ENCODE measurements at places on chromosomes 16 and 17.

GRCh38 chr16:86343027-86343795 lies 167.1 kb upstream of the FOXF1 start:
- DNase-seq = no peak

GRCh38 chr17:29825604-29826003 lies 104.4 kb downstream of the SSH2 start:
- no peak for DNase-seq

DNA sequence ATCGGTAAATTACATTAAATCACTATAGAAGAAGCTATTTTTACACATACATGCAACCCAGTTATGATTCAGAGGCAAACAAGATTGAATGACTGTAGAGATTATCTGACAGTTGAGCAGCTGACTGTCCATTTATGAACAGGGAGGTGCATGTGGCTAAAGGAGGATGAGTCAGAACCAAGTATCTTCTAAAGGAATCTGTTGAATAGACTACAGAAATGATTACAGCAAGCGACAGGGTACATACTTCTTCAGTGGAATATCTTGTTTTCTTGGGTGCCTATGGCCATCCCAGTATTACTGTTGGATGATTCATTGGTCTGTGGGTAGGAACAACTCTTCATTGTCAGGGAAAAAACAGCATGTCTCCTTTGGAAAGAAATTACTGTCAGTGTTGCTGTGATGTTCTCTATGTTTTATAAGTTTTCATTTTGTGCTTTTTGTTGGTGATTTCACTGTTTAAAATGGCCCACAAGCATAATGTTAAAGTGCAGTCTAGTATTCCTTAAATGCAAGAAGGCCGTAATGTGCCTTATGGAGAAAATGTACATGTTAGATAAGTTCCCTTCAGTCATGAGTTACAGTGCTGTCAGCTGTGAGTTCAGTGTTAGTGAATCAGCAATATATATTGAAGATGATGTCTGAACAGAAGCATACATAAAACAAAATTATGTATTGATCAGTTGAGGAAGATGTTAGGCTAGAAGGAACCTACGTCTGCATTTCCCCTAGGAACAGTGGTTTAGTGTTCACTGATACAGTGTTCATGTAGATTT lies 27.0 kb downstream of the CBFB start:
- DNase-seq = no peak

DNA sequence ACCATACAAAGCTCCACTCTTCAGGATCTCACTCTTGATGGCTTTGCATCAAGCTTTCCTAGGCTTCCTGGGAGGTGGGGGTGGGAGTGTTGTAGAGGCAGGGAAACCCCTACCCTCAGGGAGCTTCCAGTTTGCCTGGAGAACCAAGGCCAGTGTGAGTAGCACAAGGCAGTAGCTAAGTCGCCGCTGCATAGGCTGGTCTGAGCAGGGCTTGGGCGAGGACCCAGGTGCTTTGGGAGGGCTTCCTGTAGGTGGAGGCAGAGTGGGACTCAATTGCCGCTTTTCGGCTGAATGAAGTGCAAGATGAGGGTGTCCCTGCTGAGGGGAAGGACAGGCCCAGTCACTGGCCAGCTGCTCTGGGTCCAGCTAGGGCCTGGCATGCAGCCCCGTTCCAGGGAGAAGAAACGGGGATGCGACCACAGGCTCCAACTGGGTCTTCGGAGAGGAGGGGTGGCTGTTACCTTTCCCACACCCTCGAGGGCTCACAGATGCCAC lies 3.9 kb downstream of the CD79B start:
- DNase-seq = no peak

DNA sequence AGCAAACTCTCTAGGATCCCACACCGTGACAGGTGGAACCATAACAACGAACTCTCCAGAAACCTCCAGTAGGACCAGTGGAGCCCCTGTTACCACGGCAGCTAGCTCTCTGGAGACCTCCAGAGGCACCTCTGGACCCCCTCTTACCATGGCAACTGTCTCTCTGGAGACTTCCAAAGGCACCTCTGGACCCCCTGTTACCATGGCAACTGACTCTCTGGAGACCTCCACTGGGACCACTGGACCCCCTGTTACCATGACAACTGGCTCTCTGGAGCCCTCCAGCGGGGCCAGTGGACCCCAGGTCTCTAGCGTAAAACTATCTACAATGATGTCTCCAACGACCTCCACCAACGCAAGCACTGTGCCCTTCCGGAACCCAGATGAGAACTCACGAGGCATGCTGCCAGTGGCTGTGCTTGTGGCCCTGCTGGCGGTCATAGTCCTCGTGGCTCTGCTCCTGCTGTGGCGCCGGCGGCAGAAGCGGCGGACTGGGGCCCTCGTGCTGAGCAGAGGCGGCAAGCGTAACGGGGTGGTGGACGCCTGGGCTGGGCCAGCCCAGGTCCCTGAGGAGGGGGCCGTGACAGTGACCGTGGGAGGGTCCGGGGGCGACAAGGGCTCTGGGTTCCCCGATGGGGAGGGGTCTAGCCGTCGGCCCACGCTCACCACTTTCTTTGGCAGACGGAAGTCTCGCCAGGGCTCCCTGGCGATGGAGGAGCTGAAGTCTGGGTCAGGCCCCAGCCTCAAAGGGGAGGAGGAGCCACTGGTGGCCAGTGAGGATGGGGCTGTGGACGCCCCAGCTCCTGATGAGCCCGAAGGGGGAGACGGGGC lies 1.3 kb downstream of the SPN start:
- no peak for DNase-seq

DNA sequence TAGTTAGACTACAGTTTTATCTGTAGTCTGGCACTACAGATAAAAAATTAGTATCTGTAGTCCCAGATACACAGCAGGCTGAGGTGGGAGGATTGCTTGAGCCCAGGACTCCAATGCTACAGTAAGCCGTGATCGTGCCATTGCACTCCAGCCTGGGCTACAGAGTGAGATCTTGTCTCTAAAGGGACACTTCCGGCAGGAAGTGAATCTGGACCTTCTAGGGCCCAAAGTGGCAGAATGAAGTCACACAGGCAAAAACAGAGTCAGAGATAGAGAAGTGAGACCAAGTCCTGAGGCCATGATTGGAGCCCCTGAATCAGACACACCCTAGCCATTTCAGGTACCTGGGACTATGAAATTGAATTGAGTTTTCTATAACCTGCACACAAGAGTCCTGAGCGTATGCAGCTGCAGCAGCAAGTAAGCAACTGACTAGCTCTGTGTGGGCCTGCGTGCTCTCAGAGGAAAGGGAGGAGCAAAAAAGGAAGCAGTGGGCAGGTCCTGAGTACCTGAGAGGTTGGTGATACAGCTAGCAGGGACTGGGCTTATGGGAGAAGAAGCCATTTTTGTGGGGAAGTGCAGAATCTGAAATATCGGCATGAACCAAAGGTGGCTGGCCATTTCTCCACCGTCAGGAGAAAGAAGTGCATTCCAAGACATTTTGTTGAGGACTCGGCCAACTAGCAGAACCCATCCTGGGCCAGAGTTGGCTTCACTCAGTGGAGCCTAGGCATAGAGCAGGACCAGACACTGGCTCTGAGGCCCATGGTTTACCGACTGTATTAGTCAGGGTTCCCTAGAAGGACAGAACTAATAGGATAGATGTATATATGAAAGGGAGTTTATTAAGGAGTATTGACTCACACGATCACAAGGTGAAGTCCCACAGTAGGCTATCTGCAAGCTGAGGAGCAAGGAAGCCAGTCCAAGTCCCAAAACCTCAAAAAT lies 27.2 kb upstream of the BRD7 start:
- no peak for DNase-seq

DNA sequence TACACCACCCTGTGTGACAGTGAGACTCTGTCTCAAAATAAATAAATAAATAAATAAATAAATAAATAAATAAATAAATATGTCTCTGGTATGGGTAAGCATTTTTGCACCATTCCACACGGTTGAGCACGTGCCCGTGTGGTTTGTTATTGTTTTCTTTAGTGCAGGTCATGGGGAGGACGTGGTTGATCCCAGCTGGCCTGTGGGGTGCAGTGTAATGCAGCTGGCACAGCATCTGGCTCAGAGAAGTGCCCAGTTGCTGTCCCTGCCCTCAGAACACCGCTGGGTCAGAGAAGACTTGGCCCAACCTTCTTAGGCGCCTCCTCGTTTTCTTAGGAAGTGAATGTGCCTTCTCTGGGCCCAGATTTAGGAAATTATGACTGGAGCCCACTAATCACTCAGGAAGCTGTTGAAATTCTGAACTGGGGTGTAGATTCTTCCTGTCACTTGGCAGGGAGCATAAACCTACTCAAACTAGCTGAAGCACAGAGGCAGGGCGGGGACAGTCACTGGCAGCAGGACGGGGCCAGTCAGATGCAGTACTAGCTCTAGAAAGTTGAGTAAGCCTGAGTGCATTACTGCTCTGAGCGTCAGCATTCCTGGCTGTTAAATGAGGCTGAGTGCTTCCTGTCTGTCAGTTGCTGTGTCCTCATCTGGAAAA lies 85.9 kb downstream of the SNX29 start:
- no peak for DNase-seq

DNA sequence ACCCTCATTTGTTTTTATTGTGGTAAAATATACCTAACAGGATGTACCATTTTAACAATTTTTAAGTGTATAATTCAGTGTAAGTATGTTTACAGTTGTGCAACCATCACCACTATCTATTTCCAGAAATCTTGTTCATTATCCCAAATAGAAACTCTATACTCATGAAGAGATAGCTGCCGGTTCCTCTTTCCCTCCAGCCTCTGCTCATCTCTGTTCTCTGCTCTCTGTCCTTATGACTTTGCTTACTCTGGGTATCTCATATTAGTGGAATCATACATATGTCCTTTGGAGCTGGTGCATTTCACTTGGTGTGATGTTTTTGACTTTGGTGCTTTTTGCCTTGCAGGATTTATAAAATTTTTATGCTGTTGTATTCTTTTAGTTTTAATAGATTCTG lies 19.4 kb downstream of the CYLD start:
- no peak for DNase-seq

- DNase-seq = no peak
These were observed 1.9 kb downstream of the MNT start for GRCh38 chr17:2398655-2399571.

- DNase-seq = peak; percentile 15
These were observed 83.8 kb upstream of the CCL2 start for GRCh38 chr17:34171245-34171818.

DNA sequence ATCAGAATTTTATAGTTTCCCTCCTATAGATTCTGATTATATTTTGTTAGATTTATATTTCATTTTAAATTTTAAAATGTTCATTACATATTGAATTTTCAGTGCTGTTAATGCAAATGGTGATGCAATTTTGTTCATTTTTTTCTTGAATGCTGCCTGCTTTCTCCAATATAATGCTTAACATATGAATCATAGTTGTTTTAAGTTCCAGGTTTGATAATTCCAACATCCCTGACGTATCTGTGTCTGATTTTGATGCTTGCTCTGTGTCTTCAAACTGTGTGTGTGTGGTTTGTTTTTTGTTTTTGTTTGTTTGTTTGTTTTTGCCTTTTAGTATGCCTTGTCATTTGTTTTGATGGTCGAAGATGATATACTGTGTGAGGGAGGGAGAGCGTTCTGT lies 134.7 kb upstream of the ELAC2 start:
- DNase-seq = no peak

DNA sequence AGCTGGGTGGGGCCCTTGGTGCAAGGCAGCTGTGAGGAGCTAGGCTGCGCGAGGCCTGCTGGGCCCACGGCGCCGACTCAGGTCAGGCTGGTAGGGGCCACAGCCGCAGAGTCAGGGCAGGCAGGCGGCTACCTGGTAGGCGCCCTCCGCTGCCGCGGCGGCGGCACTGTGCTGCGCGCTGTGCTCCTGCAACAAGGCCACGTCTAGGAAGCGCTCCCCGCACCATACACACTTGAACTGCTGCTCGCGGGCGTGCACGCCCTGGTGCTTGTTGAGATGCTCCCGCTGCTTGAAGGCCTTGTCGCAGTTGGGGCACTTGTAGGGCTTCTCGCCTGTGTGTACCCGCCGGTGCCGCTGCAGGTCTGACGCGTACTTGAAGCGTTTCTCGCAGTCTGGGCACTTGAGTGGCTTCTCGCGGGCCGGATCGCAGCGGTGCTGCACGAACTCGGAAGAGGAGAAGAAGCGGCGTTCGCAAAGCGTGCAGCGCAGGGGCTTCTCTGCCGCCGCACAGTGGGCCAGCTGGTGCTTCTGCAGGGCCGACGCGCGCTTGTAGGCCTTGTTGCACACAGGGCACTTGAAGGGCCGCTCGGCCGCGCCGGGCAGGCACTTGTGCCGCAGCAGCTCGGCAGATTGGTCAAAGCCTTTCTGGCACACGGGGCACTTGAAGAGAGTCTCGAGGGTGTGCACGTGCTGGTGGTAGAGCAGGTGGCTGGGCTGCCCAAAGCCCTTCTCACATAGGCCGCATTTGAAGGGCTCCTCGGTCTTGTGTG lies 3.9 kb downstream of the ZNF319 start:
- DNase-seq = no peak

DNA sequence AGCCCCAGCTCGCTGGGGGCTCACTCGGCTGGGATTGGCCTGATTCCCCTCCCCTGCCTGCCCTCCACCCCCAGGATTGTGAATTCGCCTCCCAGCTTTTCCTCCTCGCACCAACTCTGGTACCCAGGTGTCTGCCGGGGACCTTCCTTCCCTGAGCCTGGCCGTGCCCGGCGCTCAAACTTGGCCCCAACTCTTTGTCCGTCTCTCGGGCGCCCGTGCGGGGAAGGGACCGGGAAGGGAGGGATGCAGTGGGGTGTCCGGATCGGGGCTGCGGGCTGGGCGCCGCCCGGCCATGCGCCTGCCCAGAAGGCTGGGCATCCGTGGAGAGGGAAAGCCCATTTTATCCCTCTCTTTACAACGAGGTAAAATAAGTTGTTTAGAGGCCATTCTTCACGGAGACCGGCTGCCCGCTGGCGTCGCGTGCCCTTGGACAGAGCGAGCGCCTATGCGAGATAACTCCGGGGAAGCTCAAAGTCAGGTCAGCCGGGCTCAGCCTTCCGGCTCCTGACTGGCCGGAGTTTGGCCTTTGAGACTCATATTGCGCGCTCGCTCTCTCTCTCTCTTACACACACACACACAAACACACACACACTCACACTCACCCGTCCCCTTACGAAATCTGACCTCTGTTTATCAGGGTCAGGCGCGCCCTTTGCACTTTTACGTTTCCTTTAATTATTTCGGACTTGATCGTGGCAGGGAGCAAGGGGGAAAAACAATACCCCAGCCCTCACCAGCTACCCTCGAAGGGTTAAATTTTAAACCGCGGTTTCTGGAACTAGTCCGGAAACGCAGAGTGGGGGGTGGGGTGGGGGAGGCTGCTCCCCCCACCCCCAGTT lies 774 bp upstream of the MAF start:
- no peak for DNase-seq

DNA sequence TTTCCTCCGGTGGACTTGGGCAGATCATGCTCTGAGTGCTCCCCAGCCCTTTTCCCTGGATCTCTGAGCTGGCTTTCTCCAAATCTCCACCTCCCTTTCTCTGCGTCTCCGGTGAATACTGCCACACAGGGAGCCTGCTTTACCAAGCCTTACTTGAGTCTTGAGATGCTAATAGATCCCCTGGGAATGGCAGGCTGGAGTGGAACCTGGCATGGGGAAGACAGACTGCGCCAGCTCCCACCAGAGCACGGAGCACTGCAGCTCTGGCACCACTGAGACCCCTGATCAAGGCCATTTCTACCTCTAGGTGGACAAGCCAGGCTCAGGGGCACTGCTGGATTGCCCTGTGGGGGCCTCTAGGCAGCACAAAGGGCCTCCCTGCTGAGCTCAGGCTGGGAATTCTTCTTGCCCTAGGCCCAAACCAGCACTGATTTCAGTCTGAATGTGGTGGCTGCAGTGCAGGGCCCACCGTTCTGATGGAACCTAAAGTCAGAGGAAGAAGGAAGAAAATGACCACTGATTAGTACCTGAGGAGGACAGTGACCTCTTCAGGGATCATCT lies 74.3 kb upstream of the CRHR1 start:
- no peak for DNase-seq

- DNase-seq = no peak
These were observed 8.2 kb downstream of the ADCY7 start for GRCh38 chr16:50274326-50275097.

- DNase-seq = no peak
These were observed 11.7 kb downstream of the ABAT start for GRCh38 chr16:8686031-8686621.

Measured in stimulated activated CD8-positive, alpha-beta memory T cell treated with anti-CD3 and anti-CD28 coated beads, Interleukin-4, amount 100 ng/mL, for 1 hour (primary cell).